ENCODE measurements at places on chromosomes 2 and 18. TPM values are rescaled to one million over a fixed set of nuclear protein-coding genes. Genes with fewer than 3 reads are reported as not detected.

DNA sequence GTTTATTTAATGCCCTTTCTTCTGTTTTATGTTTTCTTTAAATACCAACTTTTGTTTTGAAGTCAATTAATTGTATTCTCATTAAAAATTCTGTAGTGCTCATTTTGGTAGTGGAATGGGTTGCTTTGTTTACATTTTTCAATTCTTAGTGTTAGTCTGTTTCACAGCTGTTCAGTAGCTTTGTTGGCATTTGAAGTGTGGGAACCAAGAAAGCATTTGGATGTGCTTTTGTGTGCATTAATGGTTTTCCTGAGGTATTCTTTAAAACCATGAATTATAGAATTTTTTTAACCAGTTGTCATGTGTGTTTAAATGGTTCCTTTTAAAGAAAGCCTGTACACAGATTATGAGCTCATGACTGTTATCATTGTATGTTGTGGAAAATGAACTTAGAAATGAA, 19.7 kb downstream of the MIB1 start:
- no peaks in the 10 kb centered on the region for H3K36me3 ChIP-seq
- no peak overlapping the region for H3K27ac ChIP-seq
- DNase-seq: no peak
- H3K27me3 ChIP-seq: no peaks in the 10 kb centered on the region
- H3K4me1 ChIP-seq: peaks cover 32% of the 10 kb centered on the region

- peak overlapping the region; percentile 91 for H3K4me3 ChIP-seq
- no peak for DNase-seq
- H3K27ac ChIP-seq: peak overlapping the region; percentile 93
- H3K36me3 ChIP-seq: peaks cover 40% of the 10 kb centered on the region
- no peaks in the 10 kb centered on the region for H3K27me3 ChIP-seq
These were observed 866 bp upstream of the SF3B6 start for GRCh38 chr2:24076849-24077534.

The BCL2L11 gene
- total RNA-seq: 8.4 TPM

DNA sequence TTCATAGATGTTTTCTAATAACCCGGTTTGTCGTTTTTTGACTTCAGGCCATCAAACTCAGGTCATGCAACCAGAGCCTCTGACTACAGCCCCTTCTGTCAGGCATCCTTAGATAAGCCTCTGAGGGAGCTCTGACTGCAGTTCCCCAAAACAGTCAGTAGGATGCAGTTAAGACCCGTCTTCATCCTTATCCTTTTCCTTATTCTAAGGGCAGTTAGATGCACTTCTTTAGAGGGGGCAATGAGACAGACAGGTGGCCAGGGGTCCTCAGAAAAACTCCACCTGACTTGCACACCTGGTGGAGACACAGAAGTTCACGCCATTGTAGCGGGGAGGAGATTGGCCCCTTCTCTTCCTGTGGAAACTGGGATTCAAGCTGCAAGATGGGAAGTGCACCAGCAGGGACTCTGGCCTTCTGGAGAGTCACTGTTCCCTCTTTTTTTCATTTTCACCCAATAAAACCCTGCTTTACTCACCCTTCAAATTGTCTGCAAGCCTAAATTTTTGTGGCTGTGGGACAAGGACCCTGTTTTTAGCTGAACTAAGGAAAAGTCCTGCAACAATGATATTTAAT, 104.8 kb upstream of the TFPI start:
- no peak overlapping the region for H3K4me3 ChIP-seq
- no peaks in the 10 kb centered on the region for H3K4me1 ChIP-seq
- no peaks in the 10 kb centered on the region for H3K27me3 ChIP-seq
- DNase-seq: no peak

The ASXL3 gene
- 6.7 TPM for total RNA-seq

The AKAIN1 gene
- not detected for total RNA-seq

The SPHKAP gene
- total RNA-seq: 100 TPM

The PLCL1 gene
- total RNA-seq: 78.6 TPM

DNA sequence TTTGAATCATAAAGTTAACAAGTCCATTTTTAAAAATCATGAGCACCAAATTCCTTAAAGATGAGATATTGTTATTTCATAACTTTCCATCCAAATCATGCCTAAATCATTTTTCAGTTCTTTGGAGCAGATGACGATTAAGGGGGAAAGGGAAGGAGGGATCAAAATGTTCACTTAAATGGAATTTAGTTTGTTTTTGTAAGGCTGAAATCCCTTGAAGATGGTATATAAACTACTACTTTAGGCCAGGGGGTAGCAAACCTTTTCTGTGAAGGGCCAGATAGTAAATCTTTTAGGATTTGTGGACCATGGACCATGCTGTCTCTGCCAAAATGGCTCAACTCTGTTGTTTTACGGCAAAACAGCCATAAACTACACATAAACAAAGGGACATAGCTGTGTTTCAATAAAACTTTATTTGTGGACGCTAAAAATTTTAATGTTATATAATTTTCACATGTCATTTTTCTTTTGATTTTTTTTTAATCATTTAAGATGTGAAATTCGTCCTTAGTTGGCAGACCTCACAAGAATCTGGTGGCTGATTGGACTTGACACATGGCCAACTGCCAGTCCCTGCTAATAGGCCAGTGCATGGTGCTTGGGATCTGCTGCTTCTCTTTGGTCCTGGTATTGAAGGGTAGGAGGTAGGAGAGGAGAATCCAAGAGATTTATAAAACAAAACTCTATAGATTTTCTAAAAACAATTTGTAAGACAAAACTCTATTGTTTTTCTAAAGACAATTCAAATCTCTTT, 52.0 kb upstream of the RTN4 start:
- no peaks in the 10 kb centered on the region for H3K36me3 ChIP-seq
- peaks cover 46% of the 10 kb centered on the region for H3K4me1 ChIP-seq
- H3K27ac ChIP-seq: peak overlapping the region; percentile 79
- no peak overlapping the region for H3K4me3 ChIP-seq
- no peak for DNase-seq

The C2orf81 gene
- 0.82 TPM for total RNA-seq

The TCF4 gene
- total RNA-seq: 58.9 TPM

The GPR39 gene
- total RNA-seq: not detected

DNA sequence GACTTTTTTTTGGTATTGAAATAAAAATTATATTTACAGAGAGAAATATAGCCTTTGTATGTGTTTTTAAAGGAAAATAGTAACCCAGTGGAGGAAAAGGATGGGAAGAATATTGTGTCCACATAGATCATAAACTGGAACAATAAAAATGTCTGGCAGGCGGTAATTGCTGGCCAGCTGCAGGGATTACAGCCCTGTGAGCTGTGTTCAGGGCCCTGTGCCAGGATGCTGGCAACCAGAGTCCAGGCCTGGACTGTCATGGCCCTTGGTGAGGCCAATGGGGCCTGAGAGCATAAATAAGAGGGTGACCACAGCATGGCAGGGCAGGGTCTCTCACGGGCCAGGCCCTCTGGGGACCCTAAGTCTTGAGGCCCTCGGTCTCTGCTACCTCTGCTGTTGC, 171.2 kb downstream of the ACOXL start:
- peaks cover 21% of the 10 kb centered on the region for H3K27me3 ChIP-seq
- H3K36me3 ChIP-seq: no peaks in the 10 kb centered on the region
- DNase-seq: no peak
- no peak overlapping the region for H3K4me3 ChIP-seq

The CFLAR gene
- 238 TPM for total RNA-seq

Measured in left ventricle myocardium inferior (tissue), 1 donor.